ELF-1 (cell line): ENCODE measurements at places on chromosomes 3 and 15.

DNA sequence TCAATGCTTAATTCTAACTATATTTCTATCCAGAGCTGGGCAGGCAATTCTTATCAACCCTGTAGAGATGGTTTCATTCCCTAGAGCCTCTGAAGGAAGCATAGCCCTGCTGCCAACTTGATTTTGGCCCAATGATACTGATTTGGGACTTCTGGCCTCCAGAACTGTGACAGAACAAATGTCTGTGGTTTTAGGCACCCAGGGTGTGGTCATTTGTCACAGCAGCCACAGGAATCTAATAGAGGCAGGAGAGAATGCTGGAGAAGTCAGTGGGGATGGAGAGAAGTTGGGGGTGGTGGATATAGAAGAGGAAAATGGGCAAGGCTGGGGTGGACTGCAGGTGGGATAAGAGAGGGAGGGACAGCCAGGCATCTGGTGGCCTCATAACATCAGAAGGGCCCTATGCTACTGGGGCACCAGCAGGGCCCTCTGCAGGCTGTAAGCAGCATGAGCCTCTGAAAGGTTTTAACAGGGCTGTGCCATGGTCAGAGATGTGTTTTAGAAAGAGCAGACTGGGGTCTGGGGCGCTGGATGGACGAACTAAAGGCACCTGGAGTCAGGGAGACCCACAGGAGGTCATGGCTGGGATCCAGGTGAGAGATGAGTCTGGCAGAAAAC is 19.8 kb downstream of the MRPS11 start:
- DNase-seq = no peak

- DNase-seq = no peak
These were observed 17.0 kb downstream of the PEAK1 start for GRCh38 chr15:77402740-77403379.

GRCh38 chr15:40163657-40164416 is 3.0 kb downstream of the BUB1B start:
- no peak for DNase-seq

GRCh38 chr3:185549651-185550111 is 2.7 kb downstream of the LIPH start:
- DNase-seq = no peak

- peak; percentile 78 for DNase-seq
These were observed 25.3 kb downstream of the EXOG start for GRCh38 chr3:38521391-38521987.

- no peak for DNase-seq
These were observed 42.2 kb downstream of the FOXP1 start for GRCh38 chr3:71541313-71541712.

- DNase-seq = no peak
These were observed 299.5 kb upstream of the RASGRP1 start for GRCh38 chr15:38864122-38864521.

DNA sequence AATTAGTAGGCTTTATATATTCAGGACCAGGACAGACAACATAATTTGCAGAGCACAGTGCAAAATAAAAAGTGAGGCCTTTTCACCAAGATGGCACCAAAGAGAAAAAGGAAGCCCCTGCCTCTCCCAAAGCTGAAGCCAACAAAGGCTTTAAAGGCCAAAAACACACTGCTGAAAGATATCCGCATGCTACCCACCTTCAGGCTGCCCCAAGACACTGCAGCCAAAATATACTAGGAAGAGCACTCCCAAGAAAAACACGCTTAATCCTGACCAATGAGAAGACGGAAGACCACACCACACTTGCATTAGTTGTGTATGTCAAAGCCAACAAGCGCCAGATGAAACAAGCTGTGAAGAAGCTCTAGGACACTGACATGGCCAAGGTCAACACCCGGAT is 38.0 kb downstream of the PIK3CB start:
- DNase-seq = peak; percentile 19
